ENCODE measurements at places on chromosomes 1 and 21.
A peak's percentile ranks its signal among the peaks of the same experiment; 100 is the strongest.

- DNase-seq = no peak
These were observed 66.3 kb upstream of the PPP2R5A start for GRCh38 chr1:212218911-212219310.

- DNase-seq = no peak
These were observed 48.4 kb upstream of the DNAJC6 start for GRCh38 chr1:65260851-65261473.

DNA sequence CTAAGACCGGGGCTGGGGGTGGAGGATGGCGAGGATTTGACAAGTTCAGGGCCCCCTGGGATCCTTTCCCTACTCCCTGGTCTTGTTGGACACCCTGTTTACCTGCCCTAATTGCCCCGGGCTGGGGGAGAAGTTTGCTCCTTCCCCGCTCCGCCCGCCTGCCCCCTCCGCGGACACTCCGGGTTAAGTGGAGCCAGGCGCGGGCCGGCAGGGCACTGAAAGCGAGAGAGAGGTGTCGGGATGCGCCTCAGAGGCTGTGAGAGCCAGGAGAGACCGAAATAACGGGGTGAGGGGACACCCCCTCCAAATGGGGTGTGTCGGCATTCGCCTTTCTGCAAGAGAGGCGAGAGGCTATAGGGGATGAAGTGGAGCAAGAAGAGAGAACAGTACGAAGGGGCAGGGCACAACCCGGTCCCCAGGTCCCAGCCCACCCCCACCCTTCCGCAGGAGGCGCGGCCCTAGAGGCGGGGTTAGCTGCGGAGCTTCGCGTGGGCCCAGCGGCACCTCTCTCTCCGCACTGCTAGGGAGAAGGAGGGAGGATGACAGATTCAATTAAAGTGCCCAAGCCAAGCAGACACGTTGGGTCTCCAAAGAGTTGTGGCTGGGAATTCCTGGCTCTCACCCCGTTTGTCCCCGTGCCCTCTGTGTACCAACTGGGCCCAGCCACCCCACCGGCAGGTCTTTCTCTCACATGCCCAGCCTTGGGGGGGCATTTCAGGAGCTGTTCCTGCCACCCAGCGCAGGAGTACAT lies 3.8 kb downstream of the EFNA3 start:
- no peak for DNase-seq

DNA sequence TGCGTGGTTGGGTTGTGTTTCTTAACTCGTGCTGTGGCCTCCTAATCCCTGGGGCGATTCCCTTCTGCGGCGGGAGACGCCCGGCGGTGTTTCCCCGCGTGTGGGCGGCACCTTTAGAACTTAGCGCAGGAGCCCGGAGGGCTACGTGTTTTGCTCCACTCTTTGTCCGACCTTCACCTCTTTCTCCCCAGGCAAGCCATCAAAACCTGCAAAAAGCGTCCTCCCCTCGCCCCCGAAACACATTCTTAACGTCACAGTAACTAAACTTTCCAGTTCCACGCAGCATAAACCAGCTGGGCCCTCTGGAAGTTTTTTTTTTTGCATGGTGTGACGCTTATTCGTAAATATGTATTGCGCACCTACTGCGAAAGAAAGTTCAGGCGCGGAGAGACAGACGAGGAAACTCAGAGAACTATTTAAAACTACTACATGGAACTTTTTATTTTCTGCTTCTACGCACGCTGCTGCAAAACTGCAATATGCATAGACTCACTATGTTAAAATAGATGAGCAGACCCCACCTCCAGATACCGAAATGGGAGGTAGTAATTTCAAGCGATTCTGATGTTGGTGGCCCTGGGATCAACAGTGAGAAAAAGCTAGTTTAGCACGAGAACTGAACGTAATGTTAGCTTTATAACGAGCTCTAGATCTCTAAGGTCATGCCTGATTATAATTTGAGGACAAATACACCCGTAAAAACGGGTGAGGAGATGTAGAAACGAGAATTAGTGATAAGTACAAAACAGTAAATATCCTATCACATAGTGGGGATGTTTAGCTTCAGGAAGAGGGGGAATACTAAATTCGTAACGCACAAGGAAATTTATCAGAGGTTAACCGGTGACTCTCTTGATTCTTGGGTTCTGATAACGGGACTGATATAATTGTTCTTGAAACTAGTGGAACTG lies 920 bp downstream of the MTR start:
- no peak for DNase-seq

- no peak for DNase-seq
These were observed 18.6 kb upstream of the SLC6A9 start for GRCh38 chr1:44049839-44050238.

- no peak for DNase-seq
These were observed 156.6 kb downstream of the AK5 start for GRCh38 chr1:77438236-77438913.

DNA sequence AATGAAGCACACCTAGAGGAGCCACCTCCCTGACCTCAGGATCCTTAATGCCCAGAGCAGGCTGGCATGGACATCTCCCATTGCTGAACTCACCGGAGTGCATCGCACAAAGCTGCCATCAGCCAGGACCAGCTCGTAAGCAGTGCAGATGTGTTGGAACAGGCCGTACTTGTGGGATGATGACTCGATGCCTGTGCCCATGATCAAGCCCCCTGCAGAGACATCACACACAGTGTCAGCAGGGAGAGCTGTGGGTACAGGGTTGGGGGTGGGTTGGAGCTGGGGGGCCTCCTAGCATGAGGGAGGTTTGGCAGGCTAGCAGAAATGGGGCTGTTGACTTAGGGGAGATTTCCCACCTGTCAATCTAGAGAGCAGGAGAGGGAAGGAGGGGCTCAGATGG lies 12.0 kb downstream of the DHCR24 start:
- no peak for DNase-seq

DNA sequence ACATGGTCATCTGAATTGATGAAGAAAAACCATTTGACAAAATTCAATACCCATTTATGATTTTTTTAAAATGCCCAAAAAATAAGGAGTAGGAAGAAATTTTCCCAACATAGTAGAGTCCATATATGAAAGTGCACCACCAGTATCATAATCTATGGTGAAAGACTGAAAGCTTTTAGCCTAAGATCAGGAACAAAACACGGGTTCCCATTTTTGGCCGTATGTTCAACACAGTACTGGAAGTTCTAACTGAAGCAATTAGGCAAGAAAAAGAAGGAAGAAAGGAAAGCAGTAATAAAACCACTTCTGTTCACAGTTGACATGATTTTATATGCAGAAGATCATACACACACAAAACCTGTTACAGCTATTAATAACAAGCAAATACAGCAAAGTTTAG lies 227.8 kb upstream of the RAB4A start:
- DNase-seq = no peak

DNA sequence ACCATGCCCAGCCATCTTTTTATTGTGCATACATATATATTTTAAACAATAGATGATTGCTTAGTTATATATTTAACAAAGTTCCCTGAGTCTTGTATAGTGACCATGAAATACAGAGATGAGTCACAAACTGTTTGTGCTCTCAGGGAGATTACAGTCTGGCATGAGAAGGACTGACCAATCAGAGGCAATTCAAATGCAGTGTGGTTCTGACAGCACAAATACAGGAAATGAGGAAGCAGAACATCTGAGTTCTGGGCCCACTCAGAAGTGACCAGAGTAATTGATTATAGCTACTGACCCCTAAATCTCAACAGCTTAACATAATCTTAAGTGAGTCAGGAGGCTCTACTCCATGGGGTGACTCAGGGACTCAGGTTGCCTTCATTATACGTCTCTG lies 534.5 kb downstream of the OMA1 start:
- DNase-seq = no peak

DNA sequence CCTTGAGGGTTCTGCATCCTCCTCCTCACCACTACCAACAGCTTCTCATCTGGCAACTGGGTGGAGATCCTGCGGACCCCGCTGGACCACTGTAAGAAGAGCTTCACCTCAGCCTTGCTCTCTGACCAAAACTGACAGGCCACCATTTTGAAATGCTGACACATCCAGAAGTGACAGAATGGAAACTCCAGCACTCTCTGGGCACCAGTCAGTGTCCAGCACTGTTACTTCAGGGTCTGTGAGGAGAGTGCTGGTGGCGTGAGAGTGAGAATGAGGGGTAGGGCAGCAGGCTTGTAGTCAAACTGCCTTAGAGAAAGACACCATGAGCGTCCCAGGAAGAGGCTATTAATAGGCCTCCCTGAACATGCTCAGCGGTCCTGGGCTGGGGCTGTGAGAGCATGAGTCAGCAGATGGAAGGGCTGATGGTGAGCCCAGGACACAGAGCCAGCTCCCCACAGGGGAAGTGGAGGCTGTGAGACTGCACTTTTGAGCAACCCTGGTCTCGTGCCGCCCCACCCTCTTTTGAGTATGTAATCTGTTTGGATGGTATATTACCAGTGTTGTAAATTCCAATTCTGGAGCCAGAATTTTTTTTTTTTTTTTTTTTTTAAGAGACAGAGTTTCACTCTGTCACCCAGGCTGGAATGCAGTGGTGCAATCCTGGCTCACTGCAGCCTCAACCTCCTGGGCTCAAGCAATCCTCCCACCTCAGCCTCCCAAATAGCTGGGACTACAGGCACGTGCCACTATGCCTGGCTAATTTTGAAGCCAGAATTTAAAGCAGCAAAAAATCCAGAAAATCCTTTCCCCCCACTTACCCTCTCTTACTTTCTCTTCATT lies 34.4 kb upstream of the SLC30A1 start:
- no peak for DNase-seq

- DNase-seq = peak; percentile 50
These were observed at the start of gene MEGF6 for GRCh38 chr1:3611170-3612019. MEGF6 (minus strand) TSS chr1:3611508; CDS start chr1:3611268, 240 bp downstream.

DNA sequence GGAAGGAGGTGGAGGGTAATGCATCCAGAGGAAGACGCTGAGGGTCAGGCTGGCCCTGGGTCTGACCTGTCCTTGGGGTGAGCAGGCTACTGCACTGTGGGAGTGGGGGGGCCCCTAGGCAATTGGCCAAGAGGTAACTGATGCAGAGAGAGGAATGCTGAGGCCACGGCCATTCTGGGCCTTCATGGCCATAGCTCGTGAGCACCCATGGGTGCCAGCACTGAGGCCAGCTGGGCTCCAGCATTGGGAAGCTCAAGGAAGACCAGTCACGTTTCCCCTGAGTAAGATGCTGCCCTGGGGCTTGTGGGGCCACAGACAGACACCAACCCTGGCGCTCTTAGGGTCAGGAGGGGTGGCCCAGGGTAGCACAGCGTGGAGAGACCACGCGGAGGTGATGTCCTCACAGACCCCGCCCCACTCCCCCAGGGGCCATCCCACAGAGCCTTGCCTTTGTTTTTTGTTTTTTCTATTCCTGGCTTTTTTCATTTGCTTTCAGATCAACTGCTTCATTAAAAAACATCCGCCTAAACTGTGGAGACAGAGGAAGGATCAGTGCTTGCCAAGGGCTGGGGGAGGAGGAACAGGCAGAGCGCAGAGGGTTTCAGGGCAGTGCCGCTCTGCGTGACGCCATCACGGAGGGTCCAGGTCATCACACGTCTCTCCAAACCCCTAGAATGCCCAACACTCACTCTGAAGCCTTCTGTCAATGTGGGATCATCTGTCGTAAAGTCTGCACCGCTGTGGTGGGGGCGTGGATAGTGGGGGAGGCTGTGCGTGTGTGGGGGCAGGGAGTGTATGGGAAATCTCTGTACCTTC lies 61.1 kb downstream of the SIK1 start:
- no peak for DNase-seq

- no peak for DNase-seq
These were observed 627 bp downstream of the ADARB1 start for GRCh38 chr21:45074818-45075595.

DNA sequence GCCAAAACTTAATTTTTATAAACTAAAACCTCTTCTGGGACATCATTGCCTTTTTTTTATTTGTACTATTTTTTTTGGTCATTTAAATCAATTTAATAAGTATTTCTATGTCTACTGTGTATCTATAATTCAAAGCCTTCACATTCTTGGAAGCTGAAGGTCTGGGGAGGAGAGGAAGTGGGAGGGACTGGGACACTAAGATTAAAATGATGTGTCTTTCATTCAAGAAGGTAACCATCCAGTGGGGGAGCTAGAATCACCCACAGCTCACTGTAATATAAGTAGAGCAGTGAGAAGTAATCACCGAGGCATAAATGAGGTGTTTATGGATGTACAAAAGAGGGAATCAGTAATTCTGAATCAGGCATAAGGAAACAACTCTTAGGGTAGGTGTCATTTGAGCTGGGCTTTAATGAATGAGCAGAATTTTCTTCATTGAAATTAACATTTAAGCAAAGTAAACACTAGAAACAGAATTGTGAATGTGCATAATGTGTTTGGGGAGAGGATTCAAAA lies 52.8 kb downstream of the PTGER3 start:
- no peak for DNase-seq

DNA sequence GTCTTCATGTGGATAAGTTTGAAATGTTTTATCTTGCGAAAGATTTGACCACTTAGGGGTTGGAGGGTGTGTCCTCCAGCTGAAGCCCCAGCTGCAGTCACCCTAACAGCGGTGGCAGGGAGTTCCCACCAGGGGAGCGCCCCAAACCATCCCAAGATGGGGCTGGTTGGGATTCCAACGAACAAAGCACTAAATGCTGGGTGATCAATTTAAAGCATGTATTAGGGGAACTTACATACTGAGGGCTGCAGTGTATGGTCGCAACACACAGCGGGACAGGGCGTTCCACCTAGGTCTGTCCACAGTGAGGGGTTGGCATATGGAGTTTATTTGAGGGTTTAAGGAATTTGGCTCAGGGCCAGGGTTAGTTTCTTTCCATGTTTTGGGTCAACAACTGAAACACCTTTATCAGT lies 26.3 kb downstream of the SLC37A1 start:
- DNase-seq = no peak

- no peak for DNase-seq
These were observed 2.2 kb upstream of the RHEX start for GRCh38 chr1:206050655-206051235.

GRCh38 chr1:116172666-116173065 lies 61.5 kb downstream of the MAB21L3 start:
- DNase-seq = no peak

DNA sequence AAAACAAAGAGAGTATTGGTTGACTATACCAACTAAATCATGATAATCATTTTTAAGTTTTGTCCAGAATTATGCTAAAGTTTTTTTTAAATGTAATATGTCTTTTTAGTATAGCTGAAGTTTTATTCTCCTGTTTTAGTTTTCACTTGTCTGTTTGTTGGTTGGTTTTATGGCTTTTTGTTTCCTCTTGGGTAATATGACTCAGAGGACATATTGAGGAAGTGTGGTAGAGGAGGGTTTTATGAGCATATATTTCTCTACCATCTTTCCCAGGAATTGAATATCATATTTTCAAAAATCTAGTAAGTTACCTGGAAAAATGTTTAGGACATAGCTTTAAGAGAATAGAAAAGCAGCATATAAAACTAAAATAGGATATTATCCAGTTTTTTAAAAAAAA lies 68.6 kb upstream of the MCOLN3 start:
- no peak for DNase-seq

GRCh38 chr1:25019337-25020172 lies 89.5 kb upstream of the RUNX3 start:
- DNase-seq = no peak

- no peak for DNase-seq
These were observed 99.4 kb upstream of the SPATA6 start for GRCh38 chr1:48571303-48571987.

DNA sequence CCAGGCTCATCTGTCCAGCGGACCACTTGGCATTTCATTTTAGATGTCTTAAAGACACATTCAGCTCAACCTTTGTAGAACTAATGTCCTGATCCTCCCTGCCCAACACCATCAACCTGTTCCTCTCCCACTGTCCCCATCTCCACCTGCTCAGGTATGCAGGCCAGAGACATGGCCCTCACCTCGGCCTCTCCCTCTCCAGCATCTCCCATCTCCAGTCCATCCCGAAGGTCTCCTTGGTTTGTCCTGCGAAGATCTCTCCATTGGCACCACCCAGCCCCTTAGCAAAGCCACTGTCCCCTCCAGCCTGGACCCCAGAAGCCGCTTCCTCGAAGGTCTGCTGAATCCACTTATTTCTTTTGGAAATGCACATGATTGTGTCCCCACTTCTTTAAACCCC lies 20.9 kb upstream of the KCNC4 start:
- no peak for DNase-seq
